ENCODE measurements at places on chromosomes 3 and 15.

DNA sequence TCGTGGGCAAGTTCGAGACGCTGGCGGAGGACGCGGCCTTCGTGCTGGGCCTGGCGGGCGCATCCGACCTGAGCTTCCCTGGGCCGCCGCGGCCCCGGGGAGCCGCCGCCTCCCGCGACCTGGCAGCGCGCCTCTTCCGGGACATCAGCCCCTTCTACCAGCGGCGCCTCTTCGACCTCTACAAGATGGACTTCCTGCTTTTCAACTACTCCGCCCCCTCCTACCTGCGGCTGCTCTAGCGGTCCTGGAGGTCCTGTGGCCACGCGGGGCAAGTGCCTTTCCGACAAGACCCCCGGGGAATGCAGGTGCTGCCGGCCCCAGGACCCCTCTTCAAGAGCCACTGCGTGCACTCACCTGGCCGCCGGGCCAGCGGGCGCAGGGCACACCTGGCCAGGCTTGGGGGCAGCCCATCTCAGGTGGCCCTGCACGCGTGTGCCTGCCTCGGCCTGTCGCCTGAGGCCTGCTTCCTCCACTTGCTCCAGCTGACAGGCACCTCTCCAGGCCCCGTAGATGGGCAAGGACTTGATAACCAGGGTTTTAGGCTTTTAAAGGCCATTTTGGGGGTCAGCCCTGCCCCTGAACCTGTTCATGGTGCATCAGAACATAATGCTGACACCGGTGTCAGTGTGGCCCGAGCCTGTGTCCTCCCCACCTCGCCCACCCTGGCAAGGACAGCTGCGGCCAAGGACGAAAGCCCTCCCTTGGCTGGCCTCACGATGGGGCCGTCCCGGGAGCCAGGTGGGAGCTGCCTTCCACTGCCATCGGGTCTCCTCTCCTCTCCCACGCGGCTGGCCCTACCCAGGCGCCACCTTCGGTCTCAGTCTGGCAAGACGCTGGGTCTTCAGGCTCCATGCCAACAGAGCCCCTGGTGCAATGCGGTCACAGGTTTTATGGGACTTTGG lies 16.1 kb downstream of the C3orf22 start:
- DNase-seq: no peak

GRCh38 chr3:20008646-20009045 lies 3.4 kb downstream of the PP2D1 start:
- DNase-seq: no peak

GRCh38 chr15:43132830-43133429 lies 456 bp upstream of the TMEM62 start:
- DNase-seq: no peak

DNA sequence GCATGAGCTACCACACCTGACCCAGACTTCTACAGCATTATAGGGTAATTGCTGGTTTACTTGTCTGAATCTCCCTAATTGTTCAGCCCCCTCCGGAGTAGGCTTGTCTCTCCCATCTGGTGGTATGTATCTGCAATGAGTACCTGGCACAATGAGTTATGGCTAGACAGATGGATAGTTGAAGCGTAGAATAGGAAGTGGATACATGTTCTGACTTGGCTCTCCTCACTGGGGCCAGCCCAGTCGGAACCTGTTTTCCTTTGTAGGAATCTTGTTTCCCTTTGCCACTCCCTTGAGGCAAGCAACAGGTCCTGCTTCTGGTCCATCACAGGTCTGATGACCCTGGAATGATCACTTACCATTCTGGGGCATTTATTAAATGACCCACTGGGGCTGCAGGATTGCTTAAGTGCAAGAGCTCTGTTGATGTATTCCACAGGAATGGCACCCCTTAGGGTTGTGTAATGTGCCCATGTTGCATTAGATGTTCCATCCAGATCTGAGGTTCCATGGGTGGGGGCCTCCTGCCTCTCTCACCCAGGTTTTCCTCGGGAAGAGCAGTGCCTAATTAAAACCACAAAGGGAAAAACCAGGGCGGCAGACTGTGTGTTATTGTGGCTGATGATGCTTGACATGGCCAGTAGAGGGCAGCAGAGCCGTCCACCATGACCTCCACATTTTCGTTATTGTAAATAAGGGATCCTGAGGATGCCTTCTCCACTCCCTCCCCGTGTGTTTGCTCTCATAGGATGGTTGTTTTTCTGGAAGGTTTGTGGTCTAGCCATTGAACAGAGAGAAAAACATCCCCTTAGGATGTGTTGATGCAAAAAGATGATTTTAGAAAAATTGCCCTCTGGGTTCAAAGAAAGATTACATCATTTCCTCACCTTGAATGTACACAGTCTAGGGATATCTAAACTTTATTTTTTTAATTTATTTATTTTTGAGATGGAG lies 58.0 kb downstream of the CMTM8 start:
- DNase-seq: peak; percentile 16

DNA sequence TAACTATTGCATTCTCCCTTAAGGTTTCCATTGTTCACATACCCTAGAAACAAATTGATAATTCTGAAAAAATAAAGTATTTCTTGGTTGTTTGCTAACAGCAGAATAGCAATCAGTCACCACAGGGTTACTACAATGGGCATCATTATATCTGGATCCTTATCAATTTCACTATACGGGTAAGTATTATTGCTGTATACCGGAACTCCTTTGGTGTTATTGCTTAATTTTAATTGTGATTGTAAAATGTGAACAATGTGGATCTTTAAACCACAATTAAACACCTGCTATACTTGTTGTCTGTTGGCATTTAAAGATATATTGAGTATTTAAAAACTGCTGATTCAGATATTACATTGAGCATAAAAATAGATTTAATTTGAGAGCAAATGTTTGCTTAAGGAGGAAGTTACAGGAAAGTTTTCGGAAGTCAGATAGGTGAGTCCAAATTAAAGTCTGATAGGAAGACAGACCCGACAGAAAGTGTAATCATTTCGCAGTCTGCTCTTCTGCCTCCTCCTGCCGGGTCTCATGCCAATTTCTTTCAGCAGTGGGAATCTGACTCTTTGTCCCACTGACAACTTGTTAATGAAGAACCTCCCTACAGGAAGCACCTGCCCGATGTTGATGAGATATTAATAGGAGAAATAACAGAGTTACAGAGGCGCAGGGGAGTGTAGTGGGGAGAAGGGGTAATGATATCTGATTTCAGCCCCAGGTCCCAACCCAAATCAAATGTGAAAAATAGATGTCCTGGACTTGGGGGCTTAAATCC lies 169.7 kb upstream of the TBC1D5 start:
- no peak for DNase-seq

DNA sequence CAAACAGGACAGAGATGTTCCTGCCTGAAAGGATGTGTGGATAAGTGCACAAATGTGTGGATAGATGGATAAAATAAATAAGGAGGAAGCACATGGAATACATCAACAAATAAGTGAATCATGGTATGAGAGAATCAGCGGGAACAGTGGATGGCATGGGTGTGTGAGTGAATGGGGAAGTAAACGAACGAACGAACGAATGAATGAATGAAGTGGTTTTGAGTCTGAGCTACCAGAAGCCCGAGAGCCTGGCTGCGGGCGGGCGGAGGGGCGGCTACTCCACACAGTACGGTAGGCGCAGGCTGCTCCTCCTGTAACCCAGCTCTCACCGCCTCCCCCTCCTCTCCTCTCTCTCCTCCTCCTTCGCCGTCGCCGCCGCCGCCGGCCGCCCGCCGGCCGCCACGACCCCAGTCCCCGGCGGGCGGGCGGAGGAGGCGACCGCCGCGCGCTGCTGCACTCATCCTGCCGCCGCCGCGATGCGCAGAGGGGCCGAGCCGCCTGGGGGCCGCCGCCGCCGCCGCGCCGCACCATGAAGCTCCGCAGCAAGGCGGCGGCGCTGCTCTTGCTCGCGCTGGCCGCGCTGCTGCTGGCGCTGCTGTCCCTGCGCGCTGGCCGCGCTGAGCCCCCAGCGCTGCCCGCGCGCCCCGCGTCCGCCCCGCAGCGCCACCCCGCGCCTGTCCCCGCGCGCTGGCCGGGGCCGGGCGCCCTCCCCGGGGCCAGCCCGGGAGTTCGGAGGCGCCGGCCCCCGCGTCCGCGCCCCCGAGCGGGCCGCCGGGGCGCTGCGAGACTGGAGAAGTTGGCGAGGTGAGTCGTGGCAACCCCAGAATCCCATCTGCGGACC lies at the start of gene GXYLT2:
Gene GXYLT2, plus strand, starts transcription at position 342 of the 841 bp plus-strand sequence. Its CDS starts 188 bp downstream, at position 530.
- no peak for DNase-seq

DNA sequence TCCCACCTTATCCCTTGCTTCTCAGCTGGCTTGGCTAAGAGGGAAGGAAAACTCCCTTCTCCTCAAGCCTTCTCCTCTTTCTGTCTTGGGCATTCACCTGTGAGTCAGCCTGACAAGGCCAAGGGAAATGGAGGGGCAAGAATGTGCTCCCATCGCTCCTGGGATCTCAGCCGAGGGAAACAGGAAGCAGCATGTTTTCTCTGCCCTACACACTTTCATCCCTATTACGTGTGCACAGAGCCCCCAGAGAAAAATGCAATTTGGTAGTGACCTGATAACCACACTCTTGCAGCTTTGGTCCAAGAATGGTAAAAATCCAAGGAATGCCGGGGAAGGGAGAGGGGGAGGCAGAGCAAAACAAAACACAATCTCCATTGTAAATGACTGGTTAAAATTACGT lies 32.9 kb upstream of the MTMR10 start:
- no peak for DNase-seq

- DNase-seq: no peak
These were observed 8.0 kb upstream of the SLC22A13 start for GRCh38 chr3:38257583-38257982.

DNA sequence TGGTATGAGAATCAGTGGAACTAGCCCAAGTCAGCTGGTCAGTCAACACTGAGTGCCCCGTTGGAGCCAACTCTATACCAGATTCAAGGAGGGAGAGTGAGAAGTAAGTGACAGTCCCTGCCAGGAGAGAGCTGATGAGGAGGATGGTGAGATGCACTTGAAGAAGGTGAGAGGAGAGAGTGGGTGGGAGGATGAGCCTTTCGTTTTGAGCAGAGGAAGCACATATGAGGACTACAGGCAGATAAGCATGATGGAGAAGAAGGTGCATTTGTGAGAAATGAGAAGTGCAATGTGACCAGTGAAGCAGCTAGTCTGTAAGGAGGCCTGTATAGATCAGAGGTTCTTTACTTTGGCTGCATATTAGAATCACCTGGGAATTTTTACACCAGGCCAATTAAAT lies 40.4 kb downstream of the NME9 start:
- no peak for DNase-seq

DNA sequence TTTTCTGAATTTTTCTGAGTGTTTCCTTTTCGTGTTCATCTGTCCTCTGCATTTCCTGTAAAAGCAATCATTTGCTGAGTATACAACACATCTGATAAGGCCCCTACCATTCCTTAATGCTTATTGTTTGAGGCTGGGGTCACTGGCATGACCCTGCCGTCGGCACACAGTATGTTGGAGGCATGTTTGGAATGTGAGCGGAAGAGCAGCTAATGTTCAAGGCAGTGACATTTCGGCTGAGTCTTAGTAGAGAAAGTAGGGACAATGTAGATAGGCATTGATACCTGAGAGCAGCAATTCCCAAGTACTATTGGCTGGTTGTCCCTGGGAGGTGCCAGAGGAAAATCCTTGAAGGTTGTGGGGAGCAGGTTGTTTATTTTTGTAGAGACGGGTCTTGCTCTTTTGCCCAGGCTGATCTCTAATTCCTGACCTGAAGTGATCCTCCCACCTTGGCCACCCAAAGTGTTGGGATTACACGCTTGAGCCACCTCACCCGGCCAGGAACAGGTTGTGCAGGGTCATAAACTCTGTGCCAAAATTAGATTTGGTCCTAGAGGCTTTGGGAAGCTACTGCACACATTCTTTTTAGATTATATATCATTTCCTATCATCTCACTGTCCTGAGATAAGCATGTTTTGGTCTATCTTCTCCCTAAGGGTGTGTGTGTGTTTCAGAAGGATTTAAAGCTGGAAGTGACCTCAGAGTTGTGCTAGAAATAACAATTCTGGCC lies 13.5 kb downstream of the PTPN23 start:
- DNase-seq: no peak

- DNase-seq: no peak
These were observed 28.8 kb downstream of the LRRFIP2 start for GRCh38 chr3:37145611-37146010.

- no peak for DNase-seq
These were observed 2.2 kb upstream of the BNIP2 start for GRCh38 chr15:59691194-59691805.

GRCh38 chr3:192514754-192515663 lies 212.3 kb downstream of the FGF12 start:
- no peak for DNase-seq

GRCh38 chr15:69668963-69669362 lies 216.3 kb downstream of the RPLP1 start:
- DNase-seq: no peak

DNA sequence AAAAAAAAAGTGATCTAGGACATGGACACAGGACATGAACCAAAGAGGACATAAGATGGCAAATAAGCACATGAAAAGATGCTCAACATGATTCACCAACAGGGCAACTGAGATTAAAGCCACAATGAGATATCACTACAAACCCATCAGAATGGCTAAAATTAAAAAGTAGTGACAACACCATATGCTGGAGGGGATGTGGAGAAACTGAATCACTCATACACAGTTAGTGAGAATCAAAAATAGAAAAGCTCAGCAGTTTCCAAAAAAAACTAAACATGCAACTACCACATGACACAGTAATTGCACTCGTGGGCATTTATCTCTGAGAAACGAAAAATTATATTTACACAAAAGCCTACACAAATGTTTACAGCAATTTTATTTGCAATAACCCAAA lies 27.9 kb upstream of the ACKR4 start:
- no peak for DNase-seq

- no peak for DNase-seq
These were observed 593 bp downstream of the CIAO2A start for GRCh38 chr15:64092864-64093626.

- DNase-seq: no peak
These were observed 13.3 kb downstream of the SEMA3G start for GRCh38 chr3:52431459-52432223.

DNA sequence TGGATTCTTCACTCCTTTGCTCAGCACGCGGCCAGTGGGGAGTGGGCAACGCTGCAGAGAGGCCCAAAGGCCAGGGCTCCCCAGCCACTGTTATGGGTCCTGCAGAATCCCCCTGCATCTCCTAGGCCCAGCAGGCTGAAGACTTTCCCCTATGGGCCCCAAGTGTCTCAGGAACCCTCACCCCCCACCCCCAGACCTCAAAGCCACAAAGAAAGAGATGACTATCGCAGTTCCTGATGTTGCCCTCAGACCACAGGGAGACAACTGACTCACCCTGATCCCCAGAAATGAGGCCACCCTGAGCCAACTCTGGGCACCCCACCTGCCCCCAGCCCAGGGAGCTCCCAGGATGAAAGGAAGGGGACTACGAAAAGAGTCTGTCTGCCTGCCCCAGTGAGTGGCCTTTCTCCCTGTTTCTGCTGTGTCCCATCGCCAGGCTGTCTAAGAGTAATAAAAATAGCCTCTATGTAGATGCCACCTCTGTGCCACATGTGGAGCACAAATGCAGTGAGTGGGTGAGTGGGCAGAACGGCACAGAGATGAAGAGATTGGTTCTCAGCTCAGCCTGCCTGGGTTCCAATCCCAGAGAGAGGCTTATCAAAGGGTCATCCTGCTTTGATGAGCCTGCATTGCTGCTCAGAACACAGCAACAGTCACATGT lies 283.0 kb downstream of the UACA start:
- DNase-seq: peak; percentile 50

GRCh38 chr3:13608969-13609725 lies 60.2 kb downstream of the FBLN2 start:
- no peak for DNase-seq

GRCh38 chr3:30776186-30776815 lies 118.2 kb downstream of the GADL1 start:
- DNase-seq: no peak

GRCh38 chr3:39096775-39097174 lies 10.7 kb downstream of the GORASP1 start:
- DNase-seq: no peak
